Stimulated activated CD4-positive, alpha-beta T cell treated with anti-CD3 and anti-CD28 coated beads, Interleukin-2, amount 100 ng/mL, for 24 hours (primary cell): ENCODE measurements at places on chromosomes 12 and 14.

DNA sequence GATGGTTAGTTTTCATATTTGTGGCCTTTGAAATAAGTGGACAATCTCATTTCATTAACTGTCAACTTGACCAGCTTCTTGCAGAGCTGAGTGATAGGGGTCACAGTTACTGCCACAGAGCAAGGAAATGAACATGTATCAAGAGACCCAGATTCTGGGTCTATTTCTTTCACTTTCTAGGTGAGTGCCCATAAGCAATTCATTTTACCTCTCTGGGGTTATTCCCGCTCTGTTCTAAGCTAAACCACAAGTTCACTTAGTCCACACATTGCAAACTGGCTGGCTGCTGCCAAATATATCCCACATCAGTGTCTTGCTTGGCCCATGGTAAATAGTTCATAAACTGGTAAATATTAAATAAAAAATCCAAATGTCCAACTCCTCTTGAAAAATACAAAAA lies 29.9 kb downstream of the GPHB5 start:
- DNase-seq: no peak

- no peak for DNase-seq
Measured at GRCh38 chr14:101176535-101177205, 273.1 kb upstream of the RTL1 start.

GRCh38 chr14:99812096-99812750 lies 19.0 kb downstream of the EML1 start:
- DNase-seq: no peak

DNA sequence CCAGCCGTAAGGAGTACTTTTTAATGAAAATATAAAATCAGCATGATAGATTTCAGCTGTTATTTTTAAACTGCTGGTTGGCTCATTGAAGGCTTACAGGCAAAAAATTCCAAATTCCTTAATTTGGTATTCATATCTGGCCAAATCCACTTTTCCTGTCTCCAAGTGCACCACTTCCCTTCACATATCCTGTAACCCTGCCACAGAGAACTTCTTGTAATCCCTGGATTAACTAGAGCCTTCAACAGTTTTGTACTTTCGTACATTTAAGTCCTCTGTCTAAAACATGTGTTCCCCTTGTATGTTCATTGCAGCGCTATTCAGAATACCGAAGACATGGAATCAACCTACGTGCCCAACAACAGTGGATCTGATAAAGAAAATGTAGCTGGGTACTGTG lies 9.6 kb downstream of the PUS7L start:
- no peak for DNase-seq

DNA sequence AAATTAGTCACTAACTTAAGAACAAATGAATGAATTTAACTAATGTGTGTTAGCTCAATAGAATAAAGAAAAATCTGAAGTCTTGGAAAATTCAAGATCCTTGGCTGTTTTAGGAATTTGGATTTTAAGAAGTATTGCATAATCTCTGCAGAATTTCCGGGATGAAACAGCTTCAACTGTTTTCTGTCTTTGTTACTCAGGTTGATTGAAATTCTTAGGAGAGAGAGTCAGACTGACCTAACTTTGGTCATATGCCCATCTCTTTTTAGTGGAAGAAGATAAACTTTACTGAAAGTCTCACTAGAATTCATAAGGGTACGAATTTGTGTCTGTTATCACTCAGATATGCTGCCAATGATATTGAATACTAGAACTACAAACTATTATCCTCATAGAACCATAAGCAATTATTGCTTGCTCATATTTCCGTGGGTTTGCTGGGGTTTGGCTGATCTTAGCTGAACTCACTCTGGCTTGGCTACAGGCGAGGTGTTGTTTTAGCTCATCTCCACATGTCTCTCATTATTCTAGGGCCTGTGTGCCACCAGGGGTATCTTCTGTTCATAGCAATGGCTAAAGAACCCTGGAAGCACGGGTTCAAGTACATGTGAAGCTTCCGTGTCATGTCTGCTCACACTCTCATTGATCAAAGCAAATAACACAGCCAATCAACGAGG lies 257.4 kb upstream of the NOVA1 start:
- DNase-seq: no peak

DNA sequence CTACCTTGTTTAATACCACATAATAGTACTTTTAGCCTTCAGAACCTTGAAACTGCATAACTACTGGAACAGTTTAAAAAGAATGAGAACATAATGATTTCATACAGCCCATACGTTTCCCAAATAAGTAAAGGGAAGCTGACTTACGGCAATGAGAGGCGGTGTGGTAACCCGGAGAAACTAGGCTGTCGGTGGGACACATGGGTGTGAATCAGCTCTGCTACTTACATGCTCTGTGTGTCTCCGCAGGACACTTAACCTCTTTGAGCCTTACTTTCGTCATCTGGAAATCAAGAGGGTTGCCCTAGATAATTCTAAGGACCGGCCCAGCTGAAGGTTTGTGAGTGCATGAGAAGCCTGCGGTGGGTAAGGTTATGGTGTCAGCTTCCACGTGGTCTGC lies 49.3 kb upstream of the PLEKHG3 start:
- no peak for DNase-seq

DNA sequence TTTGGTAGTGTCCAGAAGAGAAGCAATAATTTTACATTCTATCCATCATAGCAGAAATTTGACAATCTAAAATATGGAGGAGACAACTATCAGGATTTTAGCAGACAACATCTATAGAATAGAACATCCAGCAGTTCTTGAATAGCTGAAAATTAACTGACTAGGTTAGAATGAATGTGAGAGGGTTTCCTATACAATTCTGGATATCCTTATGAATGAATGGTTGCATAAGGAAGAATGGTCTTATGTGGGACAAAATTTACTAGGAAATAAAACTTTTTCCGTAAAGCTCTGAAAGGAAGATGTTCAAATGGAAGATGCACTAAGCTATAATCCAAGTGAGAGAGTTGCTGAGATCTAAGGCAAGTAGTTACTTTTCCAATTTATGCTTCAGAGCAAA lies at the start of gene OR6C3:
OR6C3 (plus strand) TSS at position 301 of the 400 bp plus-strand sequence. CDS start 955 bp downstream, outside the sequence.
- no peak for DNase-seq
